ENCODE measurements at places on chromosomes 7 and 10. TPM values are rescaled to one million over a fixed set of nuclear protein-coding genes. Genes with fewer than 3 reads are reported as not detected.

LBX1 gene
- not detected for total RNA-seq

POP7 gene
- 7.5 TPM for total RNA-seq

OR2A1 gene
- total RNA-seq = 0.19 TPM

HTR5A gene
- not detected for total RNA-seq

- DNase-seq = no peak
Measured at GRCh38 chr10:12165036-12165435, 30.7 kb downstream of the NUDT5 start.

DNA sequence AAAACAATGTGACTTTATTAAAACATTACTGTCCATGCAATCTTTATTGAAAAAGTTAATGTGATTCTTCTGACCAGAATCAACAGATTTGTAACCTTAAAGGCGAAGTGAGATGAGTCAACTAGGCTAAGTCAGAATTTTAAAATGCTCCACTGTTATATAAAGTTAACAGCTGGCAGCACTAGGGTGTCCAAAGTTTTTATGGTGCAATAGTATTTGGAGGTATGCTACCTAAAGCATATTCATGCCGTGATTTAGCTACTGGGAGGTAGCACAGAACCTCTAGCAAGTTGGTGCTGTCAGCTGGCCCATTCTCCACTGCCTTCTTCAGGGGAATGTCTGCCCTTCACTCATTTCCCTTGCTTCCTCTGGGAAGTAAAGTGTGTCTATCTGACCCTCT is 126.7 kb downstream of the RAPGEF5 start:
- DNase-seq = no peak

GRCh38 chr10:52098130-52098529 is 216.0 kb upstream of the DKK1 start:
- DNase-seq = no peak

DNA sequence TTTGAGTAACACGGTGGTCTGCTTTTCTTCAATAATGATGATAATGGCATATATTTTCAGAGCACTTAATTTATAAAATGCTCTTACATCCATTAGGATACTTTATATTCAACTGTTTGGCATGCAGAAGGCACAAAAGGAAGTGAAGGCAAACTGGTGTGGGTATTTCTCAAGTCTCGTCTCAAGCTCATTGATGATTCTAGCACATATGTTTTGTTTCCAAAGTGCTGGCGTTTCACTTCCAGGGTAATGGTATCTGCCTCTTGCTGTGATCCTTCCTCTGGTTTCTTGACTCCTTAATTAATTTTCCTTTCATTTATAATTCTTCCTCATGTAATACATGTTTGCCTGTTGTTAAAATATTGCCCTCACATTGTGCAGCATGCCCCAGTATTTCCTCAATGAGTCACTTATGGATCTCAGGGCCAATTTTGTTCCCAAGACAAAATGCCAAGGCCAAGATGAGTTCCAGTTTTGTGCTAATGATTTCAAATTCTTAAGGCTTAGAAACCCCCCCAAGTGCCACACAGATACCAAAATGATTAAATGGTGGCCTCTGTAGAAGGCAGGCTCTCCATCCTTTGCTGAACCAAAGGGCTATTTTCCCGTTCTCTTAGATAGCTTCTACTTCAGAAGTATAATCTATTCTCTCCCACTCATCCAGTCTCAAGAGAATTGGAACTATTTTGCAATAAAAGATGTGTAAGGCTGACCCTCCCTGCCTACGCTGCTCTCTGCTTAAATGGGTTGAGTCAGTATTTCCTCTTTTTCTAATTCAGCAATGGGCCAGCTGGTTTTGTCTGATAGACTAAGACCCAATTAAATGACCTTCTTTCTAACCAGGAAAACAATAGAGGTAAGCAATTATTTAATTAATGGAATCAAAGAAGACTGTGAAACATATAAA is 171.2 kb downstream of the ZNF365 start:
- DNase-seq = no peak

GRCh38 chr10:132186488-132187429 is at the start of gene DPYSL4:
DPYSL4 (plus strand) TSS chr10:132186948; CDS start chr10:132187064, 116 bp downstream.
- DNase-seq = peak; percentile 25

GRCh38 chr7:92425311-92425947 is 21.9 kb upstream of the GATAD1 start:
- peak; percentile 12 for DNase-seq

GRCh38 chr7:43353902-43354301 is 229.0 kb upstream of the STK17A start:
- no peak for DNase-seq

- no peak for DNase-seq
Measured at GRCh38 chr7:148921806-148922205, 37.7 kb upstream of the EZH2 start.

DNA sequence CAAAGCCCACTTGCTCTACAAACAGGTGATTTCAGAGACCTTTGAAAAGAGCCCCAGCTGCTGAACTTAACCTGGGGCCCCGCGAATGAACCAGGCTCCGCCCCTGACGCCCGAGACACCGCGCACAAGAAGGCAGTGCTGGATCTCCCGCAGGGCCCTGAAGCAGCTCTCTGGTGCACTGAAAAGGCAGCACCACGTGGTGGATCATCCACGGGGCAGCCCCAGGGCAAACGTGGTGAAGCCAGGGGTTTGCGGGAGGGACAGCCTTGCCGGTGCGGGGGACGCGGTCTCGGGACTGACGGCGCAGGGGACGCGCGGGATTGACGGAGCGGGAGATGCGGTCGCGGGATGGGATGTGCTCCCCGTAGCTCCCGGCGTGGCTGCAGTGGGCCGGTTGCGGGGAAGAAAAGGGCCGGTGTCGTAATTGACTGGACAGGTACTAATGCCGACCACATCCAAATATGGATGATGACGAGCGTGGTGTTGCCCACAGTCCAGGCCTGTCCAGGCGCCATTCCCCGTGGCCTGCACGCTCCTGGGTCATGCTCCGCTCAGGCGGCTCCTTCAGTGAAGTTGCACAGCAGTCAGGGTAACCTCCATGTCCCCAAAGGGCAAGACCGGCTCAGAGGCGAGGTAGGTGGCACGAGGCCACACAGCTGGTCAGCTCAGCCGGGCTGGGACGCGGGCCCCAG is 421.1 kb downstream of the DNAJB6 start:
- DNase-seq = no peak

Data from CD4-positive, alpha-beta T cell (primary cell).